Caco-2 (cell line): ENCODE measurements at places on chromosomes 7 and 10.

DNA sequence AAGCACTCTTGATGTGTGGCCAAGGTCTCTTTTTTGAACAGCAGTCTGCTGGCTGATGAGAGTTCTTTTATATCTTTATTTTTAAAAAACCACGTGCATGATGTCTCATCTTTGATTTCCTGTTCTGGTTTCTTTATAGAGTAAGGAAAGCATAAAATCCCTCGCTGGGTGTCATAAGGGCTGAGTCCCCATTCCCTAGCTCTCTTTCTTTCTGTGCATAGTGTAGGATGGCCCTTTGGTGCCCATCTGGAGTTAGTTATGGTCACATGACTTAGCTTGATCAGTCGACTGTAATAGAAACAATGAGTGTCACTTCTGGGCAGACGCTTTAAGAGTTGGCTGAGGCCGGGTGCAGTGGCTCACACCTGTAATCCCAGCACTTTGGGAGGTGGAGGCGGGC lies 38.5 kb downstream of the GHRHR start:
- no peak for DNase-seq

DNA sequence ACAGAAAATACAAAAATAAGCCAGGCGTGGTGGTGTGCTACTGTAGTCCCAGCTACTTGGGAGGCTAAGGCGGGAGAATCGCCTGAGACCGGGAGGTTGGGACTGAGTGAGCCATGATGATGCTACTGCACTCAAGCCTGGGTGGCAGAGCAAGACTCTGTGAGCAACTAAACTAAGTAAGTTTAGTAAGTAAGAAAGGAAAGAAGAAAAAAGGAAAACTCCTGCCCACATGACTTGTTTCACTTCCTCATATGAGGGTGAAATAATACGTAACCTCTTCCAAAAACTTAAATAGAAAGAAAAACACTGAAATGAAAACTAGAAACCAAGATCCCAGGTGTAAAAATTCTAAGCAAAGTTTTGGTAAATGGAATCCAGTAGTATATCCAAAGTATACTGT lies 79.6 kb downstream of the LARP4B start:
- no peak for DNase-seq

DNA sequence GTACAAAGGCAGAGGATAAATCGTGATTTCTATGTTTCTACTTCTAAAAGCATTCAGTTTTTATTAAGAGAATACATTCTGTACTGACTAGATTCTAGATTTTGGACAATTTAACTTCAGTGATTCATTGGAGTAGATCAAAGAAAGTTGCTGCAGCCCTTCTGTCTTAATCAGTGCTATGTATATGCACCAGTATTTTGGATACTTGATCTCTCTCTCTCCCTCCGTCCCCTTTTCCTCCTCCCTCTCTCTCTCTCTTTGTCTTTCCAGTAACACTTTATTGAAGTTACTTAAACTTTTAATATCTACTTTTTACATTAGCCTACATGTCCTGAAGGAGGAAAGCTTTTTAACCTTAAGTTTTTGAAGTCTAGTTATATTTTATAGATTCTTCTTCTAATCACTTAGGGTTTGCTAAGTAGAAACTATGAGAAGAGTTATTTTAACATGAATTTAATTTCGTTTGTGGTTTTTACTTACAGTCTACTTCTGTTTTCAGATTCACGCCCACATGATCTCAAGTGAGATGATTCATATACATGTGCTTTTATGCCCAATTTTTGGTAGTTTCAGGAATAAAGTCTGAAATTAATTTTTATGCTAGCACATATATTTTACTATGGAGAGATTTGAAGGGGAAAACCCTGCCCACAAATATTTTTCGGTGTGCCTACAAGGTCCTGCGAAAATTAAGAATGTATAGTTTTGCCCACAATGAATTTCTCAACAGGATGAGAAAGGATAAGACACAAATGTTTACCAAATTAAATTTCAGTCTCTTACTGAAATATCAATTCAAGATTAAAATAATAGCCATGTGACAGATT lies 9.1 kb downstream of the MDFIC start:
- no peak for DNase-seq

DNA sequence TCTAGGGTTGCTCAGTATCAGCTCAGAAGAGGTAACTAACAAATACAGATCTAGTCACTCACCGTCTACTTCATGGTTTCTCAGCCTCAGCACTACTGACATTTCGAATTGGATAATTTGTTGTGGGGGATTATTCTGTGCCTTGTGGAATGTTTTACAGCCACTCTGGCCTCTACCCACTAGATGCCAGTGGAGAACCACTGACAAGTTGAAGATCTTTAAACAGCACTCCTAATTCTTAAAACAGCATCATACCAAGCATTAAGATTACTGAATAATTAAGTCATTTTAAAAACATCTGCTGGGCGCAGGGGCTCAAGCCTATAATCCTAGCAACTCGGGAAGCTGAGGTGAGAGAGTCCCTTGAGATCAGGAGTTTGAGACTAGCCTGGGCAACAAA lies 82.6 kb downstream of the UPF2 start:
- DNase-seq = no peak

- peak; percentile 35 for DNase-seq
These were observed 51.3 kb downstream of the USP6NL start for GRCh38 chr10:11560076-11560709.

GRCh38 chr10:6202684-6203330 lies at the start of gene PFKFB3:
Gene PFKFB3 (plus strand): TSS chr10:6202932. CDS start chr10:6203261, 329 bp downstream.
- DNase-seq = peak; percentile 99

DNA sequence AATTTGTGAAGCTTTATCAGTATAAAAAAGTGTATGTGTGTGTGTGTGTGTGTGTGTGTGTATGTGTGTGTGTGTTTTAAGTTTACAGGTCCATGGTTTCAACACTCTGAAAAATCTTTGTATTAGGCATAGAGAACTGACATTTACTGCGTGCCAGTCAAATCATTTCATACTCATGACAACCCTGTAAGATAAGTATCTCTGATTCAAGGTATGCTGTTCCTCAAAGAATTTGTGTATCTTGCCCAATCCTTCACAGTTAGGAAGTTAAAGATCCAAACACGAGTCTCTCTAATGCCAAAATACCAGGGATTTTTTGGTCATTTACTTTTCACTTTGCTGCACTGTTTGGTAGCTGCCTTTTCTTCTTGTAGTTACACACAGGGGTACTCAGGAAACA lies 1121.3 kb upstream of the AUTS2 start:
- DNase-seq = no peak

GRCh38 chr7:3657206-3657605 lies 356.2 kb downstream of the SDK1 start:
- no peak for DNase-seq

GRCh38 chr7:74324531-74325209 lies 35.5 kb downstream of the CLIP2 start:
- DNase-seq = no peak

DNA sequence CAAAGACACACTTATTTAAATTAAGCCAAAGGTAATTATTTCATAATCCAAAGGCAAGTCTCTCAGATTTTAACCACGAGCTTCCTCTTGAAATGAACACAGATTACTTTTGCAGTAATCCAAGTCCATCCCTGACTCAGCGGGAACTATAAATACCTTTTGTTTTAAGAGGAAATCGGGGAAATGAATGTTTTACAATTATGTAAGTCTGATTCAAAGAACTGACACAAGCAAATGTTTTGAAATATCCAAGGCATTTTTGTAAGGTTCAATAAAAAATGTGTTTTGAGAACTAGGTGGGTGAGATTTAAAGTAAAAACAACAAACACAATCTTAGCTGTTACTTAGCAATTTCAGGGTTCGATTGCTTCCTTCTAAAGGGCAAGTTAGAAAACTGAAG lies 179.8 kb upstream of the ASAH2 start:
- DNase-seq = no peak

DNA sequence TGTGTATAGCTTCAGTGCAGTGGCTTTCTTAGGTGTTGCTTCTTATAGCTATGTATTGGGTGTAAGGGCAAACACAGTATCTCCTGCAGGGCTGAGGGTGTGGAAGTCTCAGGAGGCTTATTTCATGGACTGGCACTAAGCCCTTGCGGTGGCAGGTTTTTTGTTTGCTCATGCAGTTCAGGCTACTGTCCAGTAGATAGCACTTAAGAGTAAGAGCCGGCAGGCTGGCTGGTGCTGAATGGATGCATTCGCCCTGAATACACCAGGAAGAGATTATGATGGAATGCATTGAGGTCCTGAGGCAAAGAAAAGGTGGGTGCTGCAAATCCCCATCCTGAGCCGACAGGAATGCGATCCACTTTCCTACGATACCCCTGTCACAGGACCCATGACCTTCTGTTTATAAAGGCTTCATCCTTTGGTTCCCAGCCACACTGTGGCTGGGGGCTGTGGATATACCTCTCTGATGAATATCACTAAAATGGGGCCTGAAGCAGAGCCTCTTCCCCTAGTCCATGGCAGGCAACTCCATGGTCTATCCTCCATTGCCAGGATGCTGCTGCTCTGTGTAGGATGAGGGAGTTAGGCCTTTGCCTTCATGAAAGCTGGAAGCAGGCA lies 44.9 kb downstream of the ANXA8 start:
- peak; percentile 85 for DNase-seq

- DNase-seq = no peak
These were observed 25.8 kb upstream of the NANOS1 start for GRCh38 chr10:119003572-119004289.

GRCh38 chr10:21176934-21177480 lies 279.9 kb upstream of the NEBL start:
- DNase-seq = no peak

GRCh38 chr7:90119178-90119971 lies 34.9 kb upstream of the STEAP1 start:
- no peak for DNase-seq

- peak; percentile 73 for DNase-seq
These were observed 141.7 kb upstream of the SHH start for GRCh38 chr7:155953781-155954549.
